ENCODE measurements at places on chromosomes 11 and 22.

DNA sequence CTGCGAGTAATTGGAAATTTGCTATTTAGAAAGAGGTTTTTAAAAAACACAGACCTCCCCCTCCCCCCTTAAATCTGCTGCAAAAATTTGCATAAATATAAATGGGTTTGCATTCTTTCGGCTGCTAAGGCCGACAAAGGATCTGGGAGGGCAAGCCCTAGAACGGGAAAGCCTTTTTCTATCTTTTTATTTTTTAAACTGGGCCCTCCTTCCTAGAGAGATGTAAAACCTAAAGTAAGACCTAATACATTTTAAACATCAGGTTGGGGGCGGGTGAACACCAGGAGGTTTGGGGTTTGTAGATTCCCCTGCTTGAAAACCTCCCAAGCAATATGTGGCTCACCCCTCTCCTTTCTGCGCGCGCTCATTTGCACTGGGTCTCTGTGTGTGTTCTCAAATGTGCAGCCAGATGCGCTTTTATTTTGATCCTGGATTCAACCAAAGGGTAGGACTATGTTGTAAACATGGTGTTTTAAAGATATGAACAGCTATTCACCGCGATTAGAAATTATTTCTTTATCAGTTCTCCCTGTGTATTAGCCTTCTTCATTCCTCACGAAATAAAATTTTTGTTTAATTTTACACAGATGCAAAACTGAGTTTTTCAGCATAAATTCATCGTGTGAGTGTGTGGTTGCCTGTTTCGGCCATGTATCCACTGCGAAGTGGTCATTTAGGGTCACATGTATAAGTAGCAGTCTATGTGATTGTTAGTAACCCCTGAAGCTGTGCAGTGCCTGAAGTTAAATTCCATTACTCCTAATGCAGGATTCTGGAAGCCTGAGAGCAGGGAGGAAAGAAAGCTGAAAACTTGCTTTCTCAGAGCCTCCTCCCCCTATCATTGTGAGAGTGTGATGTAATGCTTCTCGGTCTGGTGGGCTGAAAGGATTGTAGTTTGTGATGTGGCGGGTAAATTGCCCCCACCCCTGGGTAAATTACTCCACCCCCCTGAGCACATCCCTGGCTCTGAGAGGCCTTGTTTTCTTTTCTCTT lies 988 bp downstream of the TNRC6B start:
- no peak for DNase-seq

DNA sequence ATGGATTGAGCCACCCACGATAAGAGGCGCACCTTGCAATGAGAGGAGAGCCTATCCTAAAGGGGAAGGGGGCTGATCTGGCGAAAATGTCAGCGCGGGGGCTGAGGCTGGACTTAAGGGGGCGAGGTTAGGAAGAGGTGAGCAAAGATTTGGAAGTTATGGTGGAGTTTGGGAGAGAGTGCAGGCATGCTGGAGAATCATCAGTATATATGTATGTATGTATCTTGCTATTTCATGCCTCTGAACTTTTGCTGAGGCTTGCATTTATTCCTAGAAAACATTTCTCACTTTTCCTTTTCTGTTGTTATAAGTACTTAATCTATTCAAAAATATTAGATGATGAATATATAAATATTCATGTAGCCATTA lies 17.2 kb upstream of the THRSP start:
- DNase-seq, result no peak

- no peak for DNase-seq
These were observed 38.2 kb downstream of the RNF141 start for GRCh38 chr11:10502770-10503169.

DNA sequence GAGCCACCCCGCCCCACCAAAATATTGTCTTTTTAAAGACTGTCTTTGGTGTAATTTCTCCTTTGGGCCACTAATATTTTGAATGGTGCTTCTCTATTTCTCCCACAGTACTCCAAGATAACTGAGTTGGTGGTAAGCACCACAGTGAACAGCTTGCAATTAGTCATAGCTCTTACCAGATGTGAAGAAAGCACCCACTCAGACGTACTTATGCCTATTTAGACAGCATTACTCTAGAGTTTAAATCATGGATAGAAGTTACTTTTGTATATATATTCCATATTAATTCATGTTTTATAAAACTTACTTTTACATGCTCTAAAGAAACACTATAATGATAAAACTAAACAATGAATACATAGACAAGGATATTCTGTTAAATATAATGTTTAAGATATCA lies 12.7 kb downstream of the ANO3 start:
- DNase-seq, result no peak

GRCh38 chr11:2561696-2562581 lies 117.1 kb downstream of the KCNQ1 start:
- DNase-seq, result no peak

- peak; percentile 70 for DNase-seq
These were observed 36.9 kb upstream of the GNB1L start for GRCh38 chr22:19891317-19892256.

- DNase-seq, result no peak
These were observed 16.2 kb downstream of the MISFA start for GRCh38 chr11:18615628-18616392.

- DNase-seq, result peak; percentile 11
These were observed 11.5 kb upstream of the FADD start for GRCh38 chr11:70191495-70192140.

GRCh38 chr11:512761-513595 lies 5.9 kb upstream of the RNH1 start:
- DNase-seq, result no peak

GRCh38 chr11:35688023-35688422 lies 25.4 kb downstream of the TRIM44 start:
- no peak for DNase-seq

DNA sequence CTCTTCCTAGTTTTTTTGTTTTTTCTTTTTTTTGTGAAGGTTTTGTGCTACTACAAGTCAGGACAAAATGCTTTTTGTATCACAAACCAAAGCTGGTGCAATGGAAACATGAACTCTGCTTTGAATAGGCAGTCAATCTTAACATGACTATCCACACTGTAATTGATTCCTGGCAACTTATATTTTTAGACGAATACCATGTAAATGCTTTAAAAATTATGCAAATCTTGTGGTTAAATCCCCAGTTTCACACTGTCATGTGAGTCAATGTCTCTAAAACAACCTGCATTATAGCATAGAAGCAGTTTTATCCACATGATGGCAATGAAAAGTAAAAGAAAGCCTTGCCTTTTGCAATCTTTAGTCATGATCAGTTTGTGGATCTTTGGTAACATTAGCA lies 8.9 kb downstream of the TRPC6 start:
- no peak for DNase-seq

- no peak for DNase-seq
These were observed 16.7 kb upstream of the SYT12 start for GRCh38 chr11:67006029-67006884.

GRCh38 chr22:24011735-24012068 lies 598 bp downstream of the CABIN1 start:
- no peak for DNase-seq

DNA sequence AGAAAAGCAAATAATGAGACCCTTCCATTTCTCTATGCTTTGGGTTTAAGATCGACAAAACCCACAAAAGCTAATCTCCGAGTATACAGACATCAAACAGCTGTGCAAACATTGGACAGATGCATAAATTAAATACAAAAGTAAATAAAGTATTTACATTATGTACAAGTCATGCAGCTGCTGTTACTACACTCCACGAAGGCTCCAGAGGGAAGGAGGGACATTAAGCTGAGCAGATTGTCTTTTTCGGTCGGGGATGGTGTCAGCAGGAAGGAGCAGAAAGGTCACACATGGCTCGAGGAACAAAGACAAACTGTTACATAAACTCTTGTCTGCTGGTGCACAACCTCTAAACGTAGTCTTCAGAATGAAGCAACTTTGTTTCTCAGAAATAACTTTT lies 88.8 kb upstream of the BARX2 start:
- no peak for DNase-seq

- no peak for DNase-seq
These were observed 31.7 kb upstream of the OAF start for GRCh38 chr11:120179057-120179672.

DNA sequence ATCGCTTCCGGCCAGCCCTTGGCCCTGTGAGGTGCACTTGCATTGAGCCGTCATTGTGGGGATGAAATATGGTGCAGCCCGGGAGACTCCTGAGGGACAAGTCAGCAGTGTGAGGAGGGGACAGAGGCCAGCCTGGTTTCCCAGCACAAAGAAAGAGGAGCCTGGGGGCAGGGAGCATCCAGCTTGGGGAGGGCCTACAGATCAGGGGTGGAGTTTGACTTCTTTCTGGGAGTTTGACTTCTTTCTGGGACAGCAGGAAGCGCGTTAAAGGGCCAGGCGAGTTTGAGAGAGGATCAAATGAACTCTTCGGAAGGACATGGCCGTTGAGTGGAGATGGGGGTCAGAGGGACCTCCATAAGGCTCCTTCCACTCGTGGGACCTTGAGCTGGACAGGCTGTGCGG lies 91.9 kb downstream of the LRRC32 start:
- DNase-seq, result no peak

Data from activated T-helper 1 cell treated with anti-CD3 and anti-CD28 coated beads, Interleukin-2, amount 50 U/mL, for 16 hours (primary cell).